CD4-positive, alpha-beta T cell treated with Interleukin-10 for 1 hour (primary cell): ENCODE measurements at places on chromosomes 3 and 15.

DNA sequence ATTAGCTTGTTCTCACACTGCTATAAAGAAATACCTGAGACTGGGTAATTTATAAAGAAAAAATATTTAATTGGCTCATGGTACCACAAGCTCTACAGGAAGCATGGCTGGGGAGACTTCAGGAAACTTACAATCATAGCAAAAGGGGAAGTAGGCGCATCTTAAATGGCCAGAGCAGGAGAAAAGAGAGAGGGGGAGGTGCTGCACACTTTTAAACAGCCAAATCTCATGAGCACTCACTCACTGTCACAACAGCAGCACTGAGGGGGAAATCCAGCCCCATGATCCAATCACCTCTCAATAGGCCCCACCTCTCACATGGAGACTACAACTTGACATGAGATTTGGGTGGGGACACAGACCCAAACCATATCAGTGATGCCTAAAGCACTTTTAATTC is 82.5 kb downstream of the DCLK3 start:
- no peak for DNase-seq

DNA sequence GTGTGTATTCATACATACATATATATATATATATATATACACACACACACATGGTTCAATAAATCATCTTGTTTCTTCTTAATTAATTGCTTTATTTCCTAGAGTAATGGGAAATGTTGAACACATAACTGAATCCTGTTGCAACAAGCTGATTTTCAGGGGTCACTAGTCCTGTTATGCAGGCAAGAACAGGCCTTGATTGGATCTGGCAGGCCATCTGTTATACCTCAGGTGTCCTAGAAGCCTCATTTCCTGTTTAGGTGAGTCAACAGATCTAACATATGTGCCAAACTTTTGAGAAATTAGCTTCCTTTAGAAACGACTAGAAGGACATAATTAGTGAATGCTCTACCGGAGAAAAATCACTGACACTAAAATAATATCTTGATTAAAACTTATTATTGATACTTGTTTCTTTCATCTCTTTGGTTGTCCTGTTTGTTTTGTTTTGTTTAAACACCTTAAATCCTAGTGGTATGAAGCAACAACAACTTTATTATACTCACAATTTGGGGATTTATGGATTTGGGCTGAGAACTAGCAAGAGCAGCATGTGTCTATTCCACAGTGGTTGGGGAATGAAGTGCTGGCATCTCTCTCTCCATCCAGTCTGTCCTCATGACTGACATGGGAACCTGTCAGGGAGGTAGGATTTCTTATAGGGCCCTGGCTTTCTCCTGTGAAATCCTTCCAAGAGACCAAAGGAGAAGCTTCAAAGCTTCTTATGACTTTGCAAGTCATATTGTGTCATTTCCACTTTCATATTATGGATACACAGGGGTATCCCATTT is 552.6 kb downstream of the NSUN3 start:
- no peak for DNase-seq

DNA sequence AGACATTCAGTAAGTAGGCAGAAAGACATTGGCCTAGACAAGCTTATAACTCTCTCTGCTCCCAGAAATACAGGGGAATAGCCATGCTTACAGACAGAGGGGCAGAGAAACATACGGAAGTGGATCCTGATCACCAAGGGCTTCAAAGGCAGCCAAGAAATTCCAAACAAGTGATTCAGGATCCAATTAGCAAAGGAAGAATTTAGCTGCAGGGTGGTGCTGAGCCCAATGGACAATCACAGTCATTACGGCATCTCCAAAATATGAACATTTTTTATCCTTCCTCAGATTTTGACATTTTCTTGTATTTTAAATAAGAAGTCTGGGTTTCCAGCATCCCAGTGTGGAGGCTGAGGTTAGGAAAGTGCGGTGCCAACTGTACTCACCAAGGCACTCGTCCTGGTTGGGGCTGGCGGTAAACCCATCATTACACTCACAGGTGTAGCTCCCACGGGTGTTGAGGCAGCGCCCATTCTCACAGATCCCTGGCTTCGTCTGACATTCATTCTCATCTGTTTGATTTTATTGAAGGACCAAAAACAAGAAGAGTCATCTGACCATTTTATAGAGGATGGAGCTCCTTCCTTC is 96.8 kb downstream of the DUT start:
- no peak for DNase-seq

DNA sequence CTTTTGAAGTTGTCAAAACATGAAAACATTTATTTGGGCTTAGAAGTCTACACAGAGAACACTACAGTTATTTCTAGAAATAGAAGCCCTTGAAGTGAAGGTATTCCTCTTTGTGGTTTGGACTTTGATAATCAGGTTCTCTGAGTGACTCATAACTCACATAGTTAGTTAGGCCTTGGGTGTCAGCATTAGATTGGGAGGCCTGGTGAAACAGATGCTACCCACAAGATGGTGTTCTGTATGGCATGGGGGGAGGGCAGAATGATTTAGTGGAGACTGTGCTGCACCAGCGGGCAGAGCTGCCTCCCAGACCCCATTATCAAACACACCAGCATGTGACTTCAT is 108.9 kb upstream of the ETV5 start:
- no peak for DNase-seq

- no peak for DNase-seq
These were observed 536.4 kb downstream of the RSL24D1 start for GRCh38 chr15:54660356-54660755.

GRCh38 chr3:11274566-11275142 is 2.5 kb downstream of the ATG7 start:
- DNase-seq = no peak

DNA sequence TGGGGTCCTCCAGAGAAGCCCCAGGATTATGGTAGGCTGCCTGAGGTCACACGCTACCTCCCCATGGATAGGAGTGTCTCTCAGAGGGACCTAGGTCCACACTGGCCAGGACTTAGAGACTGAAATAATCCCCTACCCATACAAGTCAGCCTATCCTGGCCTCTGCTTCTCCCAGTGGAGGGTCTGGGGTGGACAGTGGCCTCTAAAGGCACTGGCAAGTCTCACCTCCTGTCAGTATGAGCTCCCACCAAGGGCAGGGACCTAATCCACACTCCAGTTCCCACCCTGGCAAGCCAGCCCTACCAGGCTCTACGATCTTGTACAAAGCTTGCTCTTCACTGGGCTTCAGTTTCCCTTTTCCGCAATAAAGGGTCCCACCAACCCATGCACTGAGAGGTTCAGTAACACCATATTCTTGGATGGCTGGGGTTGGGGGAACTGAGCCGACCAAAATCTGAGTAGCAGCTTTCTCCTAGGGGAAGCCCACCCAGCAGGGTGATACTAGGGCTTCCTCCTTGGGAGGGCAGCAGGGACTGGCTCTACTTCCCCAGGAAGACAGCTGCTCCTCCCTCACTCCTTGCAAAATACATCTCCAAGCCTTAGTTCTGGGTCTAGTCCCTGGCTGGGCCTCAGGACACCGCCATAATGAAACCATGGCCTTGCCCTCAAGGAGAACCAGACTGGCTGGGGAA is 2.4 kb downstream of the CISH start:
- DNase-seq = no peak

DNA sequence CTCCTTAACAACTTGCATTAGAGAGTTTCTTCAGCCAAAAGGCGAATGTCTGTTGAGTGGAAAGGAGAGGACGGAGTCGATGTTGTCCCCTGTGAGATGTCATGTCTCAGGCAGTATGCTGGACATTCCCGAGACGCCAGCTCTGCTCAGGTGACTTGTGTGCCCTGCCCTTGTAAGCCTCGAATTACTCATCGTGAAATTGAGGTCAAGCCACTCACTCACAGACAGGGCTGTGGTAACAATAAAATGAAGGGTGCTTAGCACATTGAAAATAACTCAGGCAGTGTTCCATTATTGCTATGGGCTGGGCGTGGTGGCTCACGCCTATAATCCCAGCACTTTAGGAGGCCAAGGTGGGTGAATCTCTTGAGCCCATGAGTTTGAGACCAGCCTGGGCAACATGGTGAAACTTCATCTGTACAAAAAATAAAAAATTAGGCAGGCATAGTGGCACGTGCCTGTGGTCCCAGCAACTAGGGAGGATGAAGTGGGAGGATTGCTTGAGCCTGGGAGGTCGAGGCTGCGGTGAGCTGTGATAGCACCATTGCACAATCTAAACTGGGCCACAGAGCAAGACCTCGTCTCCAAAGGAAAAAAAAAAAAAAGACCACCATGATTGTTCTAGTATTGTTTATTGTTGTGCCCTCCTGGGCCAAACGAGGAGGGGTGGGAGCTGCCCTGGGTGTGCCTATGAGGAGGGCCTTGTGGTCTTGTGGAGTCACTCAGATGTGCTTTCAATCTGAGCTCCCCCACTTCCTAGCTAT is 214.4 kb downstream of the THSD4 start:
- no peak for DNase-seq

- no peak for DNase-seq
These were observed 30.7 kb upstream of the ST3GAL6 start for GRCh38 chr3:98732286-98733052.

- DNase-seq = no peak
These were observed 71.4 kb downstream of the GHSR start for GRCh38 chr3:172376881-172377280.

- no peak for DNase-seq
These were observed 772.7 kb downstream of the PDCD6IP start for GRCh38 chr3:34570916-34571705.

- no peak for DNase-seq
These were observed 42.5 kb downstream of the ANXA2 start for GRCh38 chr15:60355148-60355857.

- DNase-seq = no peak
These were observed 137.0 kb upstream of the C2CD4B start for GRCh38 chr15:62301993-62302675.

DNA sequence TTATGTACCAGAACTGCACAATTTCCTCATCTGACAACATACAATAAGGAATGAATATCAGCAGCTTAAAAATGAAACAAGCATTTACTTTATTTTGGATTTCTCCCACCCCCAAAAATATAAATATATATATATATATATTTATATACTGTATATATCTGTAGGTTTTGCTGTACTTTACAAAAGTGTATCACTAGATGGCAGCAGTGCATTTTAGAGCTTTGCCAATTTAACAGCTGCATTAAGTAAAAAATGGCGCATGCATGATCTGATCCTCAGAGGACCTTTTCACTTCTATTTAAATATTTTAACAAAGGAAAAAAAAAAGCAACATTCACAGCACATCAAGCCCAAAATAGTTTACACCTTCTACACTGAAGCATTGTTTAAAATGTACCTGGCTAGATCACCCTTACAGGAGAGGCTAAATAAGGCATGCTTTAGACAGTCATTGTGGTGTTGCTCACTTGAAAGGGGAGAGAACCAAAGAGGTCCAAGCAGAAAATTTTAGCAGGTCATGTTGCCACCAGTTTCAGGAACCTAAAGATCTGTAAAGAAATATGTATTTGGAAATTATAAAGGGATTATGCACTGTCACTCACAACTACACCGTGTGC is 72.6 kb downstream of the NPTN start:
- peak; percentile 55 for DNase-seq

- DNase-seq = peak; percentile 19
These were observed 213.4 kb upstream of the TBL1XR1 start for GRCh38 chr3:177410730-177411129.

DNA sequence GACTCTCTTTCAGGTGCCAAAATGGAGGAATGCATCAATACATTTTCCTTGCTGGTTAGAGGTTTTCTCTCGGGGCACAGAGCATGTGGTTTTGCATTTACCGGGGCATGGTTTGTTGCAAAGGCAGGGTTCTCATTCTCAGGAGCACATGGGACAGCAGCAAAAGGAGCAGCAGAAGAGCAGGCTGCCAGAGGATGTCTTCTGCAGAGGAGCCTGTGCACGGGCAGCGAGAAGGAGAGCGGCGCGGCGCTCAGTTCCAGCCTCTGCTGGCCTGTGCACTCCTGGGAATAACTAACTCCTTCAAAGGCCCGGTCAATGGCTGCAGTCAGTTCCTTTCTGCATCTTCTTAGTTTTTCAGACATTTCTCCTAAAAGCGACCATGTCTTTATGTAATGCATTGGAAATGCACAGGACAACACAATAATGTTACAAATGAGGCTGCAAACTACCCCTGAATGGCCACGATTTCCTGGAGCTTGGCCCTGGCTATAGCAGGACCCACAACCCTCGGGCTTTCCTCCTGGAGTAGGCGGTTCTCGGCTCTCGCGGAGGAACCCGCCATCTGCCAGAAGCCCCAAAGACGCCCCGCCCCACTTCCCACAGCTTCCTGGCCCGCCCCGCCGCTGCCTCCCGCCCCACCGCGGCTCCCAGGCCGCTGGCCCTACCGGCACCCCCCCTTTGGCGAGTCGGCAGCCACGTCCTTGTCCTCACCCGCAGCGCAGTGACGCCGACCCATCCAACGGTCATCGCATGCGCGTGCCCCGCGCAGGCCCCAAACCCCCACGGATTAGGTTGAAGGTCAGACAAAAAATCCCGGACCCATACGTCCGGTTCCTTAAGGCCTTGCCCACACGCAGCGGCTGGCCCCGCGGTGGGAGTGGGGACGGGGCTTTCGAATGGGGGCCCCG is at the start of gene C3orf62:
Gene C3orf62 (minus strand): TSS at position 758 of the 908 bp plus-strand sequence. CDS start 360 bp downstream, at position 398.
- DNase-seq = peak; percentile 70

DNA sequence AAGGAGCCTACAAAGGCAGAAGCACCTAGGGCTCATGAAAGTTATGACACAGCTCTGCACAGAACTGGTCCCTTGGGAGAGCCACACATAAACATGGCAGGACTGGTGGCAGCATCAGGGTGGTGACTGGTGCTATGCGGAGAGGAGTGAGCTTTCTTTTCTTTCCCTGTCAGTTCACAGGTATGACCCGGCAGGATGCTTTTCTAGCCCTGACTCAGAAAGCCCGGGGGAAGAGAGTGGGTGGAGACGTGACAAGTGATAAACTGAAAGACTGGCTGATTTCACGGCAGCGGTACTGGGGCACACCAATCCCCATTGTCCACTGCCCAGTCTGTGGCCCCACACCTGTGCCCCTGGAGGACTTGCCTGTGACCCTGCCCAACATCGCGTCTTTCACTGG is 103.0 kb downstream of the LARS2 start:
- DNase-seq = no peak

DNA sequence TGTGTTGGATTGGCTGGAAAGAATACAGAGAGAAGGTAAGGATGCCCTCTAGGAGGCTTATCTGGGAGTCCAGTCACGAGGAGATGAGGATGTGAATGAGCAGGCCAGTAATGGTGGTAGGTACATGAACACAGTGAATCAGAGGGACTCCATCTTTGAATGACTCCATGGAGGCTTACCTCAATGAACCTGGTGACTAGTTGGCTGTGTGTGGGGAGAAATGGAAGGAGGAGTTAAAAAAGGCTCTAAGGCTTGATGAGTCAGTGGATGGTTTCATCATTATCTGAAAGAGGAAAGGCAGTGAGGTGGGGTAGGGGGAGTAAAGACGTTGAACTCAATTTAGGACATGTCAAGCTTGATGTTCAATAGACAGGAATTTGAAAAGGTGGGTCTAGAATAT is 61.1 kb downstream of the KCNAB1 start:
- no peak for DNase-seq

GRCh38 chr3:13019243-13020095 is 53.8 kb downstream of the IQSEC1 start:
- DNase-seq = no peak

- DNase-seq = no peak
These were observed 52.9 kb upstream of the ARL6 start for GRCh38 chr3:97711654-97712053.

GRCh38 chr3:134621854-134622253 is 29.0 kb downstream of the KY start:
- DNase-seq = no peak

GRCh38 chr3:28575746-28576613 is 227.4 kb upstream of the AZI2 start:
- DNase-seq = no peak
